Subcutaneous adipose tissue (tissue), 4 donors: ENCODE measurements at places on chromosomes 11 and 22. TPM values are rescaled to one million over a fixed set of nuclear protein-coding genes. Genes with fewer than 3 reads are reported as not detected.

The TRPC6 gene
- total RNA-seq = 4.6 TPM

The IFITM10 gene
- 1.1 TPM for total RNA-seq

The DDI1 gene
- not detected for total RNA-seq

The MYO7A gene
- 11.9 TPM for total RNA-seq

The BLID gene
- total RNA-seq = 1.5 TPM

The OSM gene
- 0.94 TPM for total RNA-seq

The LRRC75B gene
- 5.1 TPM for total RNA-seq

The CNGA4 gene
- not detected for total RNA-seq

The KCNJ5 gene
- total RNA-seq = 12.2 TPM

The ZPR1 gene
- total RNA-seq = 31.6 TPM

The C11orf65 gene
- total RNA-seq = not detected

The DRD2 gene
- not detected for total RNA-seq

The POU2AF1 gene
- 0.17 TPM for total RNA-seq

The SERHL2 gene
- total RNA-seq = 2.1 TPM

The POGLUT3 gene
- 29.3 TPM for total RNA-seq

The MUC6 gene
- total RNA-seq = not detected

The CRYBB3 gene
- not detected for total RNA-seq

The WBP2NL gene
- 1.5 TPM for total RNA-seq
